IMR-90 (cell line): ENCODE measurements at places on chromosomes 7 and 10. TPM values are rescaled to one million over a fixed set of nuclear protein-coding genes. Genes with fewer than 3 reads are reported as not detected.

Gene WEE2
- not detected in 2 replicates for total RNA-seq

DNA sequence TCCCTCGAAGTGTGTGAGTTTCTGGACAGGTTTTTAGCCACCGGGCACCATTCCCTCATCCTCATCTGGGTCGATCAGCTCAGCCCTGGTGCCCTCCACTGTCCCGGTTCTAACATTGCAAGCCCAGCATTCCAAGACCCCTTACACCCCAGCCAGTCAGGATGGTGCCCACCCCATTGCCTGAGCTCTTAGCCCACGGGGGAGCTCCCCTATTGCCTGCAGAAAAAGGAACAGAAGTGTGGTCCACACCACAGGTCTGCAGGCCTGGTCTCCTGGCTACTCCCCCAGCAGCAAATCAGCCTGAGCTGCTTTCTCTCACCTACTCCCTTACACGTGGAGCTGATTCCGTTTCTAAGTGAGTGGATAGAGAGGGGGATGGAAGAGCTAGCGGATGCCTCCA is 4.8 kb downstream of the CALML5 start:
- no peaks in the 10 kb centered on the region for H3K4me1 ChIP-seq
- peaks cover 7% of the 10 kb centered on the region; the same call in 1 of the 2 replicates for H3K27me3 ChIP-seq
- no peak overlapping the region for H3K4me3 ChIP-seq
- no peaks in the 10 kb centered on the region for H3K36me3 ChIP-seq

GRCh38 chr7:84264396-84264795 is 69.8 kb upstream of the SEMA3A start:
- H3K4me3 ChIP-seq: no peak overlapping the region
- H3K27me3 ChIP-seq: no peaks in the 10 kb centered on the region
- H3K36me3 ChIP-seq: no peaks in the 10 kb centered on the region
- H3K27ac ChIP-seq: no peak overlapping the region

Gene SSBP1
- 204 and 234 TPM in 2 replicates for total RNA-seq

GRCh38 chr7:26189697-26190096 is 10.8 kb downstream of the HNRNPA2B1 start:
- H3K4me3 ChIP-seq: no peak overlapping the region
- H3K27me3 ChIP-seq: no peaks in the 10 kb centered on the region
- peaks cover 3% of the 10 kb centered on the region for H3K4me1 ChIP-seq
- peaks cover 43% of the 10 kb centered on the region for H3K36me3 ChIP-seq
- no peak overlapping the region for H3K27ac ChIP-seq

DNA sequence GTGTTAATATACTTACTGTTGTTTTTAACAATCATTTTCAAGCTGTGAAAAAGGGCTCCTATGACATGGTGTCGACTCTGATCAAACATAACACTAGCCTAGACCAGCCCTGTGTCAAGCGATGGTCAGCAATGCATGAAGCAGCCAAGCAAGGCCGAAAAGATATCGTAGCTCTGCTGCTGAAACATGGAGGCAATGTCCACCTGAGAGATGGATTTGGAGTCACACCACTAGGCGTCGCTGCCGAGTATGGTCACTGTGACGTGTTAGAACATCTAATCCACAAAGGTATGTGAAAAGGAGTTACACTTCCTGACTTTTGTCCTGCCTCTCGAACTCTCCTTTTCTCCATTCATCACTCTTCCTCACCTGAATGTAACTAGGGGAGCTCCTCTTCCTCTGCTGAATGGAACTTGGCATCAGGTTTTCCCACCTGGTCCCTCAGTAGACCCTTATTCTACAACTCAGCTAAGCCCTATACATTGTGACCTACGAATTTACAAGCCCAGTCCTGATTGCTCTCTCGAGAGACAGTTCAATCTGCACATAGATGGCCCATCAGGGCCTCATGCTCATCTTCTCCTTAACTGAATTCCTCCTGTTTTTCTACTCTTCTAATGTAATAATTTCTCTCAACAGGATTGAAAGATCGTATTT is 23.0 kb downstream of the ASB15 start:
- H3K36me3 ChIP-seq: no peaks in the 10 kb centered on the region
- H3K4me3 ChIP-seq: no peak overlapping the region
- H3K4me1 ChIP-seq: peaks cover 3% of the 10 kb centered on the region; the same call in 1 of the 2 replicates
- no peak overlapping the region for H3K27ac ChIP-seq
- peak; percentile 25 for DNase-seq

GRCh38 chr10:43125881-43126731 is 12.1 kb upstream of the CSGALNACT2 start:
- no peak overlapping the region for H3K27ac ChIP-seq
- H3K4me1 ChIP-seq: peaks cover 15% of the 10 kb centered on the region
- no peaks in the 10 kb centered on the region for H3K36me3 ChIP-seq
- H3K4me3 ChIP-seq: no peak overlapping the region

- no peak overlapping the region for H3K4me3 ChIP-seq
- H3K36me3 ChIP-seq: no peaks in the 10 kb centered on the region
- H3K27ac ChIP-seq: no peak overlapping the region
- no peak for DNase-seq
Observed at GRCh38 chr7:68063171-68063570, 1066.5 kb downstream of the TYW1 start.

- H3K36me3 ChIP-seq: no peaks in the 10 kb centered on the region
- no peaks in the 10 kb centered on the region for H3K4me1 ChIP-seq
Observed at GRCh38 chr7:119596651-119597050, 676.3 kb upstream of the KCND2 start.

- H3K27ac ChIP-seq: no peak overlapping the region
- no peak for DNase-seq
- no peak overlapping the region for H3K4me3 ChIP-seq
- peaks cover 11% of the 10 kb centered on the region for H3K36me3 ChIP-seq
- no peaks in the 10 kb centered on the region for H3K27me3 ChIP-seq
- H3K4me1 ChIP-seq: peaks cover 3% of the 10 kb centered on the region
Observed at GRCh38 chr10:127283576-127283975, 87.2 kb upstream of the INSYN2A start.

- H3K4me3 ChIP-seq: no peak overlapping the region
- H3K27ac ChIP-seq: no peak overlapping the region
- no peaks in the 10 kb centered on the region for H3K27me3 ChIP-seq
- H3K4me1 ChIP-seq: no peaks in the 10 kb centered on the region
- H3K36me3 ChIP-seq: no peaks in the 10 kb centered on the region
- DNase-seq: no peak
Observed at GRCh38 chr10:80829562-80829961, 291.9 kb downstream of the SH2D4B start.

DNA sequence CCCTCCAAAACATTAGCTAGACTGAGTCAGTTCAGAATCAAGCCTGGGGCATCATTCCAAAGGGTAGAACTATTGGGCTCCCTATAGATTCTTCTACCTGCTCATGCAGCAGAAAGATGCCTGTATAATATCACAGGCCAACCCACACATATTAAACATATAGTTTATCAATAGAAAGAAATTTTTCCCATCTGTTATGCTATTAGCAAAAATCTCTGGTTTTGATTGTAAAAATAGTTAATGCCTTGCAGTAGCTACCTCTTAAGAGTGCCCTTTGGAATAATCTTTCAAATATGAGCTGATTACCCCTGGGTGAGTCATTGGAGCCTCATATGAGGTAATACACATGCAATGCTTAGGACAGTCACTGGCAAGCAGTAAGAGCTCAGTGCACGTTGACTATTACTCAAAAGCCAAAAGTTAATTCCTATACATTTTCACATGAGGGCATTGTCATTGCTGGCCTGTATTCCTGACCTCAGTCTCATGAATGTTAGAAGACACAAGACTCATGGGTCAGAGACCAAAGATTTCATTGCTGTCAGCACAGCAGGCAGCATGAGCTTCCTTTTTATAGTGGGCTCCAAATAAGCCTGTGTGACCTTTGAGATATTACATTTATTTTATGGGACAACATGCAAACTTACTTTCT is 180.0 kb downstream of the FGFR2 start:
- no peaks in the 10 kb centered on the region for H3K36me3 ChIP-seq
- H3K27me3 ChIP-seq: no peaks in the 10 kb centered on the region

Gene RBP4
- not detected in 2 replicates for total RNA-seq

Gene AOAH
- not detected in 2 replicates for total RNA-seq

- H3K27me3 ChIP-seq: no peaks in the 10 kb centered on the region
- peaks cover 24% of the 10 kb centered on the region for H3K36me3 ChIP-seq
- no peak for DNase-seq
Observed at GRCh38 chr7:6438427-6438826, 9.3 kb downstream of the DAGLB start.

- DNase-seq: no peak
- no peak overlapping the region for H3K4me3 ChIP-seq
- H3K4me1 ChIP-seq: peaks cover 14% of the 10 kb centered on the region
Observed at GRCh38 chr7:134697205-134697886, 50.7 kb downstream of the BPGM start.

Gene HOXA3
- 0.83 and 0.90 TPM in 2 replicates for total RNA-seq

- peaks cover 27% of the 10 kb centered on the region for H3K27me3 ChIP-seq
- no peak for DNase-seq
- H3K36me3 ChIP-seq: no peaks in the 10 kb centered on the region
- no peak overlapping the region for H3K27ac ChIP-seq
Observed at GRCh38 chr10:86357041-86357440, 9.6 kb downstream of the GRID1 start.

GRCh38 chr10:27745732-27746396 is at the start of gene MKX:
MKX (minus strand) TSS chr10:27745819; CDS start chr10:27743415, 2,404 bp downstream.
- DNase-seq: peak; percentile 44
- H3K4me3 ChIP-seq: peak within 1 kb of the TSS; percentile 28
- H3K36me3 ChIP-seq: no peaks in the 10 kb centered on the region
- peaks cover 3% of the 10 kb centered on the region; the same call in 1 of the 2 replicates for H3K4me1 ChIP-seq
- no peak within 1 kb of the TSS for H3K27ac ChIP-seq

DNA sequence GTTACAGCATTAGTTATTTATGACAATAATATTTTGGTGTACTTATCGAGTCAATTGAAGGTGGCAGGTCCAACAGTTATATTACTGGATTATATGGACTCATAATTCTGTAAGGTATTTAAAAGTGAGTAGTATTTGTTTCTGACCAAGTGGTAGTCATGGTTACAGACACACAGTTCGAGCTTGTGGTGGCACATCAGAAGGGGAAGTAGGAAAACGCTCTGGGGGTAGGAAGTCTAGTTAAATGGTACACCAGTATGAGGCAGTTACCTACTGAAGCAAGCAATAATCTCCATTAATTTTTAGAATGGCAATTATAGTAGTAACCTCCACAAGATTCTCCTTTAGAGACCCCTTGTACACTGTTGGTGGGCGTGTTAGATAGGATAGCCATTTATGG is 541.2 kb downstream of the ETV1 start:
- no peak overlapping the region for H3K27ac ChIP-seq
- no peaks in the 10 kb centered on the region for H3K36me3 ChIP-seq
- H3K27me3 ChIP-seq: no peaks in the 10 kb centered on the region
- H3K4me3 ChIP-seq: no peak overlapping the region

- H3K27me3 ChIP-seq: peaks cover 11% of the 10 kb centered on the region
- H3K36me3 ChIP-seq: no peaks in the 10 kb centered on the region; the same call in 1 of the 2 replicates
- H3K27ac ChIP-seq: no peak overlapping the region
- H3K4me1 ChIP-seq: peaks cover 13% of the 10 kb centered on the region; the same call in 1 of the 2 replicates
Observed at GRCh38 chr7:150964593-150965111, 13.5 kb downstream of the KCNH2 start.

DNA sequence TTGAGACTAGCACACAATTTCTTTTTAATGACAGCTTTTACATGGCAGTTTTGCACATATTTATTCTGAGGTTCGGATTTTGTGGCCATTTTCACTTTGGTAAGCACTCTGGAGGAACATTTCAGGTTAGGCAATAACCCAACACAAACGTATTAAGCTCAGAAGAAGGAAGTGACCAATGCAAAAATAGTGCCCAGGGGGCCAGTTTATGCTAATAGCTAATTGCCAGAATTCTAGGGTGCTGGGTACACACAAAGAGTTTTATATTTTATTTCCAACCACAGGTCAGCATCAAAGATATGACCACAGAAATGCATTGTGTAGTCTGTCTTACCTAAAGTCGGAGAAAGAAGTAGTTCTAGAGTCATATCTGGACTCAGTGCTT is 8.4 kb upstream of the AGR2 start:
- no peak overlapping the region for H3K27ac ChIP-seq
- no peaks in the 10 kb centered on the region for H3K36me3 ChIP-seq
- H3K27me3 ChIP-seq: no peaks in the 10 kb centered on the region
- H3K4me1 ChIP-seq: peaks cover 3% of the 10 kb centered on the region; the same call in 1 of the 2 replicates
- no peak for DNase-seq

DNA sequence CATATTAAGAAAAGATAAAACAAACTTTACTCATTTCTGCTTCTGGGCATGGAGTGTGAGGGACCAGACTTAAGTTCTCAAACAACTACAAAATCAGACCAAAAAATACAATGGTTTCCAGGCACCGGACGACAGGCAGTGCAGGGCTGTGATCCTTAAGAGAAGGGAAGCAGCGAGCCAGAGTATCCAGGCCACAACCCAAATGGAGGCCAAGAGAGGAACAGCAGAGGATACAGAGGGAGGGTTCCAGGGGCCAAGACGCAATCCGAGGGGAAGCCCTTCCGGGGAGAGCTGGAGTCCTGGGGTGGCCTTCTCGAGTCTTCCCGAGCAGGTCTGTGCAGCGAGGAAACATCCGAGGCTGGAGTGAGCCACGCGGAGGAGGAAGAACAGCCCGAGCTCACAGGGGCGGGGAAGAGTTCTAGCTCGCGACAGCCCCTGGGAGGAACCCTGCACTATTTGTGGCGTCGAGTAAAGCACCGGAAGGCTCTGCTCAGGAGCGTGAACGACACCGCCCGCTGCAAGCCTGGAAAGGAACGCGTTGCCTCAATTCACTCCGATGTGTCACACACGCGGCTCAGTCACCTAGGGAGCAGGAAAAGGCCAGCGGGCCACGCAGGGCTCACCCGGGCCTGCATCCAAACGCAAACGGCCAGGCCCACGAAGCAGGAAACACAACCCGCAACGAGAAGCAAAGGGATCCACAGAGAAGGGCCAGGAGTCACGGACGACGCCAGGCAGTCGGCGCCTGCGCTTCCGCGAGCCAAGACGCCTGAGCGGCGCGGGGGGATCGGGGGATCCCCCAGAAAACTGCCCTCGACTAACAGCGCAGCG is 933 bp upstream of the RNF32 start:
- peaks cover 2% of the 10 kb centered on the region; the same call in 1 of the 2 replicates for H3K4me1 ChIP-seq
- H3K27me3 ChIP-seq: no peaks in the 10 kb centered on the region
- H3K27ac ChIP-seq: peak overlapping the region; percentile 3; the same call in 1 of the 2 replicates
- H3K36me3 ChIP-seq: no peaks in the 10 kb centered on the region
- H3K4me3 ChIP-seq: peak overlapping the region; percentile 85

DNA sequence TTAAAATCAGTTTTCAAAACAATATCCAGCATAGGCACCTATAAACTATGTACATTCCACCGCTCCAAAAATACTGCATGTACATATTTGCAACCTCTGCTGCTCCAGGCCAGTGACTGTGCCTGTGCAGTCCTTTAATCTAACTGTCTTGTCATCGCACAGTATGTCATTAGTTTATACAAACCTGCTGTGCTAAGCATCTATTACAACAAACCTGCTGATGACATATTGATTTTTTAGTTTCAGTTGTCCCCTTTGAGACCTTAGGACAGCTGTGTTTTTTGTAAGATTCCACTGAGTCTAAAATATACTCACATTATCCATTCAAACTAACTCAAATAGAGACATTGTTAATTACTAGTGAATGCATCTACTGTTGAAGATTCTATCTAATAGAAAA is 33.1 kb downstream of the SEMA3C start:
- no peaks in the 10 kb centered on the region for H3K27me3 ChIP-seq
- H3K4me1 ChIP-seq: peaks cover 9% of the 10 kb centered on the region
- no peak for DNase-seq

- no peak overlapping the region; the same call in 1 of the 2 replicates for H3K27ac ChIP-seq
- peaks cover 17% of the 10 kb centered on the region for H3K4me1 ChIP-seq
- no peaks in the 10 kb centered on the region for H3K36me3 ChIP-seq
- no peak overlapping the region for H3K4me3 ChIP-seq
- DNase-seq: peak; percentile 53
Observed at GRCh38 chr7:77542409-77542808, 5.3 kb downstream of the PTPN12 start.

Gene CREB5
- total RNA-seq: 7.3 and 11.1 TPM in 2 replicates

GRCh38 chr10:55183993-55184392 is 383.0 kb upstream of the PCDH15 start:
- H3K4me3 ChIP-seq: no peak overlapping the region
- H3K36me3 ChIP-seq: no peaks in the 10 kb centered on the region
- H3K4me1 ChIP-seq: no peaks in the 10 kb centered on the region
- no peak overlapping the region for H3K27ac ChIP-seq
